ENCODE measurements at places on chromosomes 13 and 19.

DNA sequence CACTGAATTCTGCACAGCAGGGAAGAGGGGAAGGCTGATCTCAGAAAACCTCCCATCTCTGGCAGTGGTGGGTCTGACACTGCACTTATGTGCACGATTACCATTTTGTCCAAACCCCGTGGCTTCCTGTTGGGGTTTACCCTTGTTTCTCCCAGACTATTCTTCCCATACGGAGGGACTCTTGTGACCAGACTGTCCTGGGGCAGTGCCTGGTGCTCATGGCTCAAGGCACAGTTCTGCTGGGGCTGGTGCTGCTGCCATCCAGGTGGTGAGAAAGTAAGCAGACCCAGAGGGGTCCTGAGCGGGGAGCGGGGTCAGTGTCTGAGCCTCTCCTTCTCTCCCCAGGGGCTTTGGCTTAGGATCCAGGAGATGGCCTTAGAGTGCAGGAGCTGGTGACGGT, 5.1 kb upstream of the SIGLEC9 start:
- DNase-seq = no peak

DNA sequence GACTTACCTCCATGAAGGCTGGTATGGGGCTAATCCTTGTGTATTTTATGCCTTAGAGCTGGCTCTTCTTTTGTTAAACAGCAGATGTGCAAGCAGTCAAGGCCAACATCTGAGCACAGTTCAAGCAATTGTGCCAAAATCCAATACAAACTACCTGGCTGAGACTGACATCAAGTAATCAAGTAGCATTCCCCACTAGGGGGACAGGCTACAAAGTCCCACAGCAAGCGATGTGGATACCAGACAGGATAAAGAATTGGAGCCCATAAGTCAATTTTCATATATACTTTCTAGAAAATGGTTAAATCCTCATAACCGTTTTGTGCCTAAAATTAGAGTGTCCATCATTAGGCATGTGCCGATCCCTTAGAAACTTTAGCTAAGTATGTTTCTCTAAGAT, 675.8 kb downstream of the DIAPH3 start:
- DNase-seq = no peak

DNA sequence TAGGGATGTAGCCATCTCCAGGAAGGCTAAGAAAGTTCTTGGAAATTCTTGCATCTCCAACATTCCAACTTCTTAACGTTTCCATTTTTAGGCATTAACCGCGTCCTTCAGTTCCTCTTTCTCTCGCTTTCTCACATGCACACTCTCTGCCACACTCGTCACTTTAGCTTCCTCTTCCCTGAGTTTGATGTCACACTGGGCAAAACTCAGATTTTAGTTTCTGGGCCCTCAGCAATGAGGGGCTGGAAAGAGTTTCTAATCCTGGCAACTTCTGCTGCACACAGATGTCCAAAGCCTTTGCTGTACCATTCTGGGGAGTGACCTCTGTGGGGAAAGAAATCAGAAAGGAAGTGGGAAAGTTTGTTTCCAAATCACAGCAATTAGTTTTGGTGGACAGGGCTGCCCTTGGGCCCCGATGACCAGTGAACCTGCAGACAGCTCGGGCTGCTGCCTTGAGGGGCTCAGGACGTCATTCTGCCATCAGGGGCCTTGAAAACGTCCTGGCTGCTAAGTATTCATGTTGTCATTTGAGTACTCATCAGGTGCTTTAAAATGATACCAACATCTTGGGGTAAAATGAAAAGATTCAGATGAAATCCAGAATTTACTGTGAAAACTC, 89.3 kb downstream of the KL start:
- no peak for DNase-seq

- no peak for DNase-seq
Observed at GRCh38 chr13:103178986-103179943, 113.0 kb upstream of the SLC10A2 start.

DNA sequence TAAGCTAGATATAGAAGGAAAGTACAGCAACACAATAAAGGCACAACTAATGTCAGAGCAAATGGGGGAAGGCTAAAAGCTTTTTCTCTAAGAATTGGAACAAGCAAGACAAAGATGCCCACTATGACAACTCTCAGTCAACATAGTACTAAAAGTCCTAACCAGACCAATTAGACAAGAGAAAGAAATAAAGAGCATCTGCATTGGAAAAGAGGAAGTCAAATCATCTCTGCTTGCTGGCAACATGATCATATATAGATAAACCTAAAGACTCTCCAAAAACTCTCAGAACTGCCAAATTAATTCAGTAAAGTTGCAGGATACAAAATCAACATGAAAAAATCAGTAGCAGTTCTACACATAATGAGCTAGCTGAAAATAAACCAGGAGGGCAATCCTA, 542.0 kb downstream of the DIAPH3 start:
- DNase-seq = no peak

- DNase-seq = no peak
Observed at GRCh38 chr13:79679334-79679733, 198.4 kb downstream of the NDFIP2 start.

- no peak for DNase-seq
Observed at GRCh38 chr13:97549201-97549600, 115.2 kb downstream of the RAP2A start.

GRCh38 chr19:5507065-5507909, 52.1 kb downstream of the ZNRF4 start:
- no peak for DNase-seq

DNA sequence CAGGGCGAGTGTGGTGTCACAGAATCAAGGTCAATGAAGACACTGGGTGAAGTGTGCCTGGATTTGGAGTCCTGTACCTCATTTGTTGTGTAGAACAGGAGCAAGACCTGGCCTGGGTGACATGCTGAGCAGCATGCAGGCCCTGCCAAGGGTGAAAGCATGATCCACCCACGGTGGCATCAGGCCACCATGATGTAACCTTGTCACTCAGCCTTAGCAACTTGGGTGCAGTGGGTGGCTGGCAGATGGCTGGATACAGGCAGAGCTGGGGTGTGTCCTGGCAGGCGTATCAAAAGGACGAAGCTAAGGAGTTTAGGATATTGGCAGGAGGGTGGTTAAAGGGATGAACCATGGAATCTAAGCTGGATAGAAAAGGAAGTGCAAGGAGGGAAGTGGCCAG, 10.3 kb downstream of the THSD1 start:
- DNase-seq = no peak

- no peak for DNase-seq
Observed at GRCh38 chr13:92317066-92317465, 909.5 kb upstream of the GPC6 start.

DNA sequence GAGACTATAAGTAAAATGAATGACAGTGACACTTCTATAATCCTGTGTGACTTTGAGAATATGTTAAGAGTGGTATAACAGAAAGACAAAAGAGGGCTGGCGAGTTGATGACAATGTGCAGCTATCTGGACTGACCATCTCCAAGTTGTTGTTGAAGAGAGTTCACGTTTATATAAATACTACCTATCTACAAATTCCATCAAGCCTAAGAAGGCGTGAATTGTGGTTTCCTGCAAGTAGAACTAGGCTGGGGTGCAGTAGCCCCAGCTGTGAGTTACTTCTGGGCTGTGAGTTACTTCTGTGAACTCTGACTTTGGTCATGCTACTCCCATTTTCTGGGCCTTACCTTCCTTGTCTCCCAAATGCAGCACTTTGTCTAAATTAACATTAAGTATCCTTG, 561.0 kb downstream of the TBC1D4 start:
- no peak for DNase-seq

GRCh38 chr19:9901642-9902041, 34.7 kb downstream of the OLFM2 start:
- DNase-seq = no peak

GRCh38 chr19:17097593-17098126, 22.1 kb downstream of the MYO9B start:
- DNase-seq = no peak

GRCh38 chr13:75321084-75321483, 160.9 kb downstream of the TBC1D4 start:
- no peak for DNase-seq

- no peak for DNase-seq
Observed at GRCh38 chr19:19260417-19261214, 12.5 kb downstream of the TM6SF2 start.

DNA sequence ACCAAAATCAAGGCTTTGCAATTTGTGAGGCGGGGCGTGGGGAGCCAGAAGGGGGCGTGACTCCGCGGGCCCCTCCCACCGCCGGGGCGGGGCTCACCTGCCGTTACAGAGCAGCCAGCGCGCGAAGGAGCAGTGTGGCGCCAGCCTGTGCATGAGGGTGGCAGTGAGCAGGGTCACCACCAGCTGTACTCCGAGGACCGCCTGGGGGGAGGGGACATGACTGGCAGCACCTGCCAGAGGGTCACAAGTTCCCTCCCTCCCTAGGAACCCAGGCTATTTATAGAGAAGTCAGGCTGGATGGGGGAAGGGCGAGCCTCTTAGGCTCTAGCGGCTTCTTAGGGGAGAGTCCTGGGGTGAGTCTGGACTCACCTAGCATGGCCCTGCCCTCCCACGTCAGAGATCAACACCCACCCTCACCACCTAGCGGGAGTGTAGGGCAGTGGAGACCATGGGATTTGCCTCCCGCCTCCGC, 3.6 kb downstream of the TMEM161A start:
- no peak for DNase-seq

- DNase-seq = no peak
Observed at GRCh38 chr13:112638157-112638750, 50.3 kb upstream of the TUBGCP3 start.

Data from activated gamma-delta T cell (primary cell).